Esophagus squamous epithelium (tissue), 5 donors: ENCODE measurements at places on chromosomes 6 and 20.

DNA sequence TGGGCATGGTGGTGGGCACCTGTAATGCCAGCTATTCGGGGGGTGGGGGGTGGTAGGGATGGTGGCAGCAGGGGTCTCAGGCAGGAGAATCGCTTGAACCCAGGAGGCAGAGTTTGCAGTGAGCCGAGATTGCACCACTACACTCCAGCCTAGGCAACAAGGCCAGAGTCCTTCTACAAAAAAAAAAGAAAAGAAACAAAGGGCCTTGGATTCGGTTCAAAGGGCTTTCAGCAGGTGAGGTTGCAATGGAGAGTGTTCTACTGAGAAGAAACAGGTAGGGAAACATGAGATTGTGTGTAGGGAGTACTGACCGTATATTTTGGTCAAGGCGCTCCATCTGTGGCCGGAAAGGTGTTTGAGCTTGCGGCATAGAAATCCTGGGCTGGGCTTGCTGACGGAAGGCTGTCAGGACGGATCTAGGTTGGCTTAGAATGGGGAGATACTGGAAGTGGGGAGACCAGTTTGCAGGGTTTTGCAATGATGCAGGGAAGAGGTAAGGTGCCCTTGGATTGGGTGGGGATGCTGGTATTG is 40.7 kb upstream of the DSP start:
- DNase-seq = no peak

GRCh38 chr20:48742912-48743680 is 84.7 kb downstream of the PREX1 start:
- DNase-seq = no peak

- DNase-seq = no peak
Observed at GRCh38 chr6:139711804-139712585, 337.5 kb upstream of the CITED2 start.

DNA sequence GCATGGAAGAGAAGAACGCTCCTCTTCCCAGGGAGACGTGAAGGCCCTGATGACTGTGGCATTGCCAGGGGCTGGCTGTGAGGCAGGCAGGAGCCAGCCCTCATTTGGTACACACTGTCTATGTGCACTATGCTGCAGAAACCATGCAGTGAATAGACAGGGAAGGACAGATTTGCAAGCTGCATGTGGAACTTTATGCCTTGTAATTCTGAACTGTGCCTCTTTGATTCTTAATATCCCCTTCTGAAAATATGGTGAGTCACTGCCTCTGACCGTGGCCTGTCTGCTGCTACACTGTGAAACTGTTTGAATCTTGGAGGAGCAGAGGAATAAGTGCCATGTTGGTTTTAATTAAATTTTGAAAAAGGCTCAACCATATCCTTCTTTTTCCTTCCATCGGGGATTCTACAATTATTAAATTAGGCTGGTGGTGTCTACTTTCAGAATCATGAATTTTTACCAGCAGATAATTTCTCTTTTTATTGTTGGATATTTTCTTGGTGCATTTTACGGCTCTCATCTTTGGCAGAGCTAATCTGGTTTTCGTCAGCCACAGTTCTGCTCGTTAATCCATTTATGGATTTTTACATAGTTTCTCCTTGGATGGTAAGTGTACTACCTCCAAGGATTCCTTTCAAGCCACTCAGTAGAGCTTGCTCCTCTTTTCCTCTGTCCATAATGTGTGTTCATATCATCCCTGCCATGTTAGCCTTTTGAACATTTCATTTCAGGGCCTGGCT is 301.0 kb upstream of the SLC35B3 start:
- no peak for DNase-seq

- no peak for DNase-seq
Observed at GRCh38 chr20:15654208-15654649, 919.0 kb downstream of the KIF16B start.

DNA sequence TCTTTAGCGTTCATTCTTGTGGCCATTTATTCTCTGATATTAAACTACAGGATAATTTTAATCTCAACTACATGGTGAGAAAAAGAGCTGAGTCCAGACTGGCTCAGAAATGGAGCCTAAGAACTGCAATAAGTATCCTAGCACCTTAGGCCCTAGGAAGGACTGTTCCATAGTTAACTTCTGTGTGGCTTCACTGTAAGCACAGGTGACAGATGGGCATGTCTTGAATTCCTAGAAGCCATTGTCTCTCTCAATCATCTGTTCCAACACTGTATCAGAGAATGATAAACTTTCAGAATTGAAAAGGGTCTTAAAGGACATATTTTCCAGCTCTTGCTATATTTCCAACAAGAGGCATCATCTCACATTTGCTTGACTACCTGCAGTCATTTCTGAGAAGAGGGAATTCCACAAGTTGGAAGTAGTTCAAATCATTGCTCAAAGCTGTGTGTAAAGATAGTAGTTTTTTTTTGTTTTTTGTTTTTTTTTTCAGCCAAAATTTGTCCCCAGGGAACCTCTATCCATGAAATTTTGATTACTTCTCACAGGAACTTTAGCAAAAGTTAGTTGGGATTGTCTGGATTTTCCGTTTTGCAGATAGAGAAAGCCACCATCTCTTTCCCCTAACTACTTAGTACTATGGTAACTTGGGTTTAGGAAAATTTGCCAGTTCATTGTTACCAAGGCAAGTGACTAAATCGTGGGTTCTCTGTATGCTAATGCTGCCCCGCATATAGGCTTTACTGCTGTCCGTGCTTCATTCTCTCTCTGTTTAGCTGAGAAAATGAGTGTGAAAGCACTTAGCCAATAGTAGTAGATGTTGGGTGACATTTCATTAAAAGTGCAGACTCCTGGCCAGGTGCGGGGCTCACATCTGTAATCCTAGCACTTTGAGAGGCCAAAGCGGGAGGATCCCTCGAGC is 47.2 kb downstream of the KCNS1 start:
- no peak for DNase-seq

DNA sequence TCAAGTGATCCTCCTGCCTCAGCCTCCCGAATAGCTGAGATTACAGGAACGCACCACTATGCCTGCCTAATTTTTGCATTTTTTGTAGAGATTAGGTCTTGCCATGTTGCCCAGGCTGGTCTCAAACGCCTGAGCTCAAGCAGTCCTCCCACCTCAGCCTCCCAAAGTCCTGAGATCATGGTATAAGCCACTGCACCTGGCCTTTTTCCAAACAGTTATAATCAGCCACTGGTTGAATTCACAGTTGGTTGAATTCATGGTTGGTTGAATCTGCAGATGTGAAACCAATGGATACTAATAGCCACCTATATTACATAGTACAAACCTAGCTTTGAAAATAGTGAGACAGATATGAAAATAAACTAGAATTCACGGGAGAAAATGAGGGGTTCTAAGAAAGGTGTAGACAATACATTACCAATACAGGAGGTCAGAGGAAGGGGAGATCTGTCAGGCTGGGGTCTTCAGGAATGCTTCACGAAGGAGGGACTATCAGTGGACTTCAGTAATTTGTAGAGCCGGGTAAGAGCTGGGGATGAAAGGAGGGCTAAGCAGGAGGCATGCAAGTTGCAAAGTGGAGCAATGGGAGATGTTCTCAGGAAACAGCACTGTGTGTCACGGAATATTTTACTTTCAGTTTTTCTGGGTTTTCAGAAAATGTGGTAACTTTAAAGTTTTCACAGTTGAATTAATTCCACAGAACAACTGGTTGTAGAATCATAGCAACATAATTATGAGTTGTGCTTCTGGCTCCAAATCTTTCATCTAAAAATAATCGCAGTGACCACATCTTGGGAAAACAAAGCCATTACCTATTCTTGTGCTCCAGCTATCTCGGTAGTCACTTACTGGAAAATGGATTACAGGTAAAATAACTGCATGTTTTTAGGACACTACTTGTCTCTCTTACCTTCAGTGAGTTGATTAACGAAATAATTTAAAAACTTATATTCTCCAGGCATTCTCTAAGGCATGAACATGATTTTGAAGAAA is 12.9 kb upstream of the CEP85L start:
- no peak for DNase-seq

GRCh38 chr6:119240257-119241110 is 109.1 kb downstream of the MAN1A1 start:
- no peak for DNase-seq

DNA sequence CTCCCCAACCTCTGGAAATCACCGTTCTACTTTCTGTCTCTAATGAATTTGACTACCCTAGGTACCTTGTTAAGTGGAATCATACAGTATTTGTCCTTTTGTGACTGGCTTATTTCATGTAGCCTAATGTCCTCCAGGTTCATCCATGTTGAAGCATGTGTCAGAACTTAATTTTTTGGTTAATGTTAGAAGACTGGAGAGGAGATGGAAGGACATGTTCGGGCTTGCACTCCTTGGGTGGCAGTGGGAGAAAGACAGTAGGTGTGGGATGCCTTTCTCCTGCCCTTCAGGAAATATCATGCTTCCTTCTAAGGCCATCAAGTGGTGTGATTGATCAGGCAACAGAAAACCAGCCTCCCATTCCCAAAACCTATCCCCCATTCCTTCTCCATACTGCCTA is 61.1 kb upstream of the RNF144B start:
- DNase-seq = no peak

- no peak for DNase-seq
Observed at GRCh38 chr6:14838133-14838583, 407.7 kb upstream of the JARID2 start.

- no peak for DNase-seq
Observed at GRCh38 chr20:49548371-49548947, 19.5 kb downstream of the PTGIS start.

- DNase-seq = peak; percentile 37
Observed at GRCh38 chr20:58651946-58652605, 993 bp downstream of the STX16 start.
